ENCODE measurements at places on chromosomes 4 and X.

GRCh38 chrX:155094468-155095061, 23.3 kb downstream of the BRCC3 start:
- no peaks in the 10 kb centered on the region for H3K36me3 ChIP-seq
- H3K4me1 ChIP-seq: no peaks in the 10 kb centered on the region
- no peak for DNase-seq
- H3K27me3 ChIP-seq: no peaks in the 10 kb centered on the region

- no peaks in the 10 kb centered on the region for H3K36me3 ChIP-seq
- no peak for DNase-seq
- no peak overlapping the region for H3K27ac ChIP-seq
- H3K4me1 ChIP-seq: no peaks in the 10 kb centered on the region
- H3K4me3 ChIP-seq: no peak overlapping the region
Measured at GRCh38 chr4:82260632-82261031, 113.2 kb downstream of the HNRNPD start.

DNA sequence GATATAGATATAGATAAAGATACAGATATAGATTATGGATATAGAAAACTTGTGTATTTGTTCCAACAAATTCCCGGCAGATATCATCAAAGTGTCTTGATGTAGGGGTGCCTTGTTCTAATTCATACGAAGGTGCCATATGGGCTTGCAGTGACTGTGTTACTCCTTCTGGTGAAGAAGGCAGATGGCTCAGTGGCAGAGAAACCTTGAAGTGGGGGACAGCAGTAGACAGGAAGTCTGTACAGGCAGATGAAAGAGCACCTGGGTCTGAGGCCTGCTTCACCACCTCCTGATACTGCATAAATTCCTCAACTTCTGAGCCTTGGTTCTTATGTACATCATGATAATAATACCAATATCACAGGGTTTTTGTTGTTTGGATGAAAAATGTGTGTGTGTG, 179.5 kb upstream of the GATB start:
- no peaks in the 10 kb centered on the region for H3K4me1 ChIP-seq
- no peaks in the 10 kb centered on the region for H3K27me3 ChIP-seq
- no peak for DNase-seq
- no peak overlapping the region for H3K27ac ChIP-seq
- H3K36me3 ChIP-seq: no peaks in the 10 kb centered on the region

DNA sequence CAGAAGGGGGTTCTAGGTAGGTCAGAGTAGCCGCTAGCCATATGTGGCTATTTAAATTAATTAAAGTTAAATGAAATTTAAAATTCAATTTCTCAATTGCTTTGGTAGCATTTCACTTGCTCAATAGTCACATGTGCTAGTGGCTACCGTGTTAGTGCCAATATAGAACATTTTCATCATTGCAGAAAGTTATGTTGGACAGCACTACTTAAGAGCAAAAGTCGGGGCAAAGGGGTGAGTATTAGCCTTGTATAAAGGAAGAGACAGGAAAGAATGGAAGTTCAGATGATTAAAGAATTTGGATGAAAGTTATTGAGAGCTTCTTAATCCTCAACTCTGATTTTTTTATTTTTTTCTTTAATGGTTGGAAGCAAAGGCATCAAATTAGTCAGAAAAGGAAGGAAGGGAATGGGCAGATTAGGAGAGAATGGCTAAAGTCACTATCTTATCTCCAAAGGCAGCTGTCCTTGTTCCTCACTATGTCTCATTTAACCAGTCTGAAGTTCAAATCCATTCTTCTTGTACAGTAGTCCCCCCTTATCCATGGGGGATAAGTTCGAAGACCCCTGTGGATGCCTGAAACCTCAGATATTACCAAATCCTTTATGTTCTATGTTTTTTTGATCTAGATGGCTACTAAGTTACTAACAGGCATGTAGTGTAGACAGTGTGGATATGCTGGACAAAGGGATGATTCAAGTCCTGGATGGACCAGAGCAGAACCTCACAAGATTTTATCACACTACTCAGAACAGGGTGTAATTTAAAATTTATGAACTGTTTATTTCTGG, 22.9 kb downstream of the OCIAD1 start:
- no peaks in the 10 kb centered on the region for H3K36me3 ChIP-seq
- no peak overlapping the region for H3K27ac ChIP-seq
- H3K4me1 ChIP-seq: no peaks in the 10 kb centered on the region
- no peak overlapping the region for H3K4me3 ChIP-seq
- no peaks in the 10 kb centered on the region for H3K27me3 ChIP-seq
- DNase-seq: no peak

- no peaks in the 10 kb centered on the region for H3K4me1 ChIP-seq
- H3K27me3 ChIP-seq: no peaks in the 10 kb centered on the region
- DNase-seq: no peak
- no peaks in the 10 kb centered on the region for H3K36me3 ChIP-seq
Measured at GRCh38 chr4:173161311-173161710, 7.3 kb upstream of the GALNT7 start.

GRCh38 chrX:101759000-101759399, 99.3 kb upstream of the ARMCX2 start:
- no peaks in the 10 kb centered on the region for H3K4me1 ChIP-seq
- H3K27me3 ChIP-seq: no peaks in the 10 kb centered on the region
- H3K27ac ChIP-seq: no peak overlapping the region
- no peaks in the 10 kb centered on the region for H3K36me3 ChIP-seq

GRCh38 chr4:180766045-180766444, 1477.2 kb upstream of the TENM3 start:
- H3K4me1 ChIP-seq: no peaks in the 10 kb centered on the region
- H3K36me3 ChIP-seq: no peaks in the 10 kb centered on the region
- H3K27me3 ChIP-seq: no peaks in the 10 kb centered on the region
- no peak overlapping the region for H3K4me3 ChIP-seq

DNA sequence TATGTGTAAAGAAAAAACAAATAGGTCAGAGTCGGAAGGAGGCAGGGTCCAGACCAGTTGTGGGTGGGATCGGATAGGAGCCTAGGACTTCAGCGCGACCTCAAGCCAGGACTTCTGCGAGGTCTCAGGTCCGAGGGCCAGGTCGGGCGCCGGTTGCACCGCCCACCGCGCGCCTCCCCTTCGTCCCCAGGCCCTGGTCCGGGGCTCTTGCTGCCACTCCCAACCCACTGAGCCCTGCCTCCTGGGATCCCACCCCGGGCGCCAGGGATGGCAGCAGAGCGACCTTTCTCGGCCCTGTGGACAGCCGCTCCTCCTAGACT, 12.3 kb downstream of the PITX2 start:
- H3K27me3 ChIP-seq: peaks cover 76% of the 10 kb centered on the region
- no peaks in the 10 kb centered on the region for H3K36me3 ChIP-seq
- no peak overlapping the region for H3K4me3 ChIP-seq
- no peak overlapping the region for H3K27ac ChIP-seq

DNA sequence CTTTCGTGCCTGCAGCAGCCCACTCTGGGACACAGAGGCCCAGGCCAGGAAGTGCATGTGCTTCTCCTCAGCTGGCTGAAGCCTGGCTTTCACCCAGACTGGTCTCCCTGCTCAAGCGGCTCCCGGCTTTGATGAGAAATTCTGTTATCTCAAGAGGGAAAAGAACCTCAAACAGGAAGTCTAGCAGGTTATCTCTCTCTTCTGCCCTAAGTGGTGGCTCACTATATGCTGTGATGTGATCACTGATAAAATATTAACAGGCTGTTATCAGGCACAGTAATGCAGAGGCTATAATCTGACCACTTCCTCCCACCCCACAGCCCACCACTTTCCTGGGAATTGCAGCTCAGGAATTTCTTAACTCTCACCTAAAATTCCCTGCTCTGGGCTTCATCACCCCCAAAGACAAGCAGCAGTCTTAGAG, 13.3 kb downstream of the CLDN2 start:
- no peak overlapping the region for H3K27ac ChIP-seq
- no peaks in the 10 kb centered on the region for H3K27me3 ChIP-seq
- peak; percentile 33 for DNase-seq
- no peak overlapping the region for H3K4me3 ChIP-seq

DNA sequence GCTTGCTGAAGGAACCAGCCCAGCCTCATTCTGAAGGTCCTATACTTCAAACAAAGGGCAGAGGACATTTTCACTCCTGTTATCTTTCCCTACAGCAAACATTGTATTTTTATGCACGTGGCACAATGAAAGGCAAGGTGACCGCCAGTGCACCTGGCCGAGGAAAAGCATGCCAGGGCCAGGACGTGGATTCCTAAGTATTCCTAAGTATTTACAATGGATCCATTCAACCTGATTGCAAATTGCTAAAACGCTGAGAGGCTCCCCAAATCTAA, 127.9 kb upstream of the FTHL17 start:
- DNase-seq: no peak
- no peak overlapping the region for H3K4me3 ChIP-seq
- H3K36me3 ChIP-seq: no peaks in the 10 kb centered on the region

- no peaks in the 10 kb centered on the region for H3K4me1 ChIP-seq
- H3K27me3 ChIP-seq: no peaks in the 10 kb centered on the region
- DNase-seq: no peak
- no peak overlapping the region for H3K27ac ChIP-seq
Measured at GRCh38 chrX:97215186-97215585, 331.5 kb downstream of the RPA4 start.

GRCh38 chr4:13386405-13387107, 97.6 kb downstream of the RAB28 start:
- DNase-seq: no peak
- no peak overlapping the region for H3K27ac ChIP-seq
- no peak overlapping the region for H3K4me3 ChIP-seq
- H3K36me3 ChIP-seq: no peaks in the 10 kb centered on the region
